ENCODE measurements at places on chromosomes 7 and 10. TPM values are rescaled to one million over a fixed set of nuclear protein-coding genes. Genes with fewer than 3 reads are reported as not detected.

- no peak overlapping the region for H3K4me3 ChIP-seq
- H3K36me3 ChIP-seq: no peaks in the 10 kb centered on the region
- DNase-seq: peak; percentile 64
- no peaks in the 10 kb centered on the region for H3K4me1 ChIP-seq
These were observed 30.6 kb downstream of the MYL10 start for GRCh38 chr7:101598422-101598985.

GRCh38 chr10:107144490-107144889 is 20.0 kb downstream of the SORCS1 start:
- no peaks in the 10 kb centered on the region for H3K27me3 ChIP-seq
- no peak for DNase-seq
- H3K27ac ChIP-seq: no peak overlapping the region
- H3K36me3 ChIP-seq: no peaks in the 10 kb centered on the region
- no peaks in the 10 kb centered on the region for H3K4me1 ChIP-seq

The ERCC6 gene
- total RNA-seq: 49.7 TPM

DNA sequence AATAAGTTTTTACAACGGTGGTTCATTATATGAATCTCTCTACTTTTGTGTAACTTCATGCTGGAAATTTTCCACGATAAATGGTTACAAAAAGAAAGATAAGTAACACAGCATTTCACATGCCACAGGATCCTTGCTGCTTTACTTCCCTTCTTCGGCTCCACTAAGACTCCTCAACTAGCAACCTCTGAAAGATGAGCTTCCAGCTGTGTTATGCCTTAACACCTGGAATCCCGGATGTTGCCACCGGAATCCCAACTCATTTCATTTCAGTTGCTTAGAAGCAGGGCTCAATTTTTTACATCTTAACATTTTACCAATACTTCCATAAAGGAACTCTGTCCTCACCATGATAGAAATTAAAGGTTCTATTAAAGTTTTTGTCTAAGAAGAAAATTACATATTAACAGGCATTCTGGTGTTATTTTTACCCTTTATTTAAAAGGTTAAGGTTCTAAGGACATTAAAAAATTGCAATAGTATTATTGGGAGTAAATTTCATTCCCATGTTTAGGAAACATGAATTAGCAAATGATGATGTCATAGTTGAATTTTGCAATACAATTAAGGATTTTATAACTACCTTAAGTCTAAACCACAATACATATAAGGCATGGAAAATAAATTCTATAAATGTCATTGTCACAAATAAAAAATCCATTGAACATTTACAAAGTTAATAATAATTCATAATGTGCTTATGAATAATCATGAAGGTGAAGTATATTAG is 57.1 kb upstream of the IL6 start:
- no peak overlapping the region for H3K27ac ChIP-seq
- peaks cover 79% of the 10 kb centered on the region for H3K4me1 ChIP-seq
- no peak overlapping the region for H3K4me3 ChIP-seq
- H3K27me3 ChIP-seq: no peaks in the 10 kb centered on the region
- no peak for DNase-seq

The GPER1 gene
- total RNA-seq: 0.37 TPM

The UPF2 gene
- 18.4 TPM for total RNA-seq

GRCh38 chr10:99431190-99431760 is 851 bp upstream of the GOT1 start:
- no peaks in the 10 kb centered on the region for H3K27me3 ChIP-seq
- peak; percentile 33 for DNase-seq
- peak overlapping the region; percentile 88 for H3K4me3 ChIP-seq
- H3K36me3 ChIP-seq: no peaks in the 10 kb centered on the region

DNA sequence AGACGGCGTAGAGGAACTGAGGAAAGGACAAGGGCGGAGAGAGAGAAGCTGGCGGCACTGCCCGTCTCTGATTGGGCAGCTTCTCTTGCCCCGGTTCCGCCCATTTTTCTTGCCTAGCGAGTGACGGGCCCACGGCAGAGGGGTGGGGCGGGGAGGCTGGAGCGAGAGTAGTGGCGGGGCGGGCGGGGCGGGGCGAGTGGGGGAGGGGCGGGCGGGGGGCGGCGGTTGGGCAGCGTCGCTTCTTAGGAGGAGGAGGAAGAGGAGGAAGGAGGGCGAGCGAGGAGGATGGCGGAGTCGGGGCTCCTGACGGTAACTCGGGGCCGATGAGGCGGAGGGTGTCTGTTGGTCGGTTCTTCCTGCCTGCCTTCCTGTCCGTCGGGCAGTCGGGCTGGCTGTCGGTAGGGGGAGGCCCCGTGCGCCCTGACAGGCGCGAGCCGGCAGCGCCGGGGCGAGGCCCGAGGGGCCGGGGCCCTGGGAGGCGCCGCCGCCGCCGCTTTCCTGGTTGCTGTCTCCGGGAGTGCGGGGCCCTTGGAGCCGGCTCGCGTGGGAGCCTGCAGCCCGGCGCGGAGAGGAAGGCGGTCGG is at the start of gene SHOC2:
Gene SHOC2 (plus strand): TSS at position 256 of the 583 bp plus-strand sequence. CDS start 44,755 bp downstream, outside the sequence.
- no peaks in the 10 kb centered on the region for H3K36me3 ChIP-seq
- H3K27me3 ChIP-seq: no peaks in the 10 kb centered on the region
- H3K27ac ChIP-seq: peak within 1 kb of the TSS; percentile 83
- DNase-seq: peak; percentile 46
- H3K4me3 ChIP-seq: peak within 1 kb of the TSS; percentile 92

The NT5C3A gene
- 43.8 TPM for total RNA-seq

The PCLO gene
- 2.6 TPM for total RNA-seq

DNA sequence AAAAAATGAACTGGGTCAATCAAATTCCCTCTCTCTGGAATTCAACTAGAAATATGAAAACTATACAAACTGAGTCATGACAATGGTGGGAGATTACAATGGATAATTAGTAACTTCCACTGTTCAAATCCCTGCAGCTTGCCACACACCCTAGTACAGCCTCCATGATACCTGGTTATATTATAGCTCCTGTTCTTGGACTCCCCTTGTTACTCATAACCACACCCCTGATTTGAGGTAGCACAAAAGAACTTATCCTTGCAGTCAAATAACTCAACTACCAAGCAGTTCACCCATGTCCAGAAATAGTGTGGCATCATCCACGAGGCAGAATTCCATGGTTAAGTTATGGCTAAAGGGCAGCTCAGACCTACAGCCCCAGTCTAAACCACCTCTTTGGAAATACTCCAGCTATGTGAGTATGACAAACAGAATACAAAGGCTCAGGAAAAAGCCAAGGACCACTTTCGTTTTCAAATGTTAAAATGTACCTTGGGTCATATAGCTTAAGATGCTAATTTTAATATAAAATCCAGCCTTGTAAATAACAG is 164.7 kb downstream of the CPEB3 start:
- no peak overlapping the region for H3K4me3 ChIP-seq
- no peak for DNase-seq
- H3K36me3 ChIP-seq: no peaks in the 10 kb centered on the region
- no peaks in the 10 kb centered on the region for H3K27me3 ChIP-seq

- no peak overlapping the region for H3K4me3 ChIP-seq
- peaks cover 18% of the 10 kb centered on the region for H3K36me3 ChIP-seq
- peaks cover 76% of the 10 kb centered on the region for H3K4me1 ChIP-seq
- no peaks in the 10 kb centered on the region for H3K27me3 ChIP-seq
These were observed 214.4 kb downstream of the FAM107B start for GRCh38 chr10:14560274-14560673.

The WNT16 gene
- not detected for total RNA-seq

The PCDH15 gene
- total RNA-seq: not detected

DNA sequence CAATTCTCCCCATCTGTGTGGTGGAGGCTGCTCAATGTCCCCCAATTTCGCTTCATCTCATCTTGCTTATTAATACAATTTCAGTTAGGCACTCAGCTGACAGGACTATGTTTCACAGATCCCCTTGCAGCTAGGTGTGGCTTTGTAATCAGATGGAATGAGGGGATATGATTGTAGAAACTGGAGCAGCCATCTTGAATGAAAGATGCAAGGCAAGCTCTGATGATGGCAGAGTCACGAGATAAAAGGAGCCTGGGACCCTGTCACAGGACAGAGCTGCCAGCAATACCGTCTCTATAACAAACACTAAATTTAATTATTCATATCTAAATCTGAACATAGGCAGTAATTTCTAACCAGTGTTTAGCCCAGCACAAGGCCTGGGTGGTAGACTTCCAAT is 991 bp upstream of the DLD start:
- peaks cover 29% of the 10 kb centered on the region for H3K4me1 ChIP-seq
- H3K36me3 ChIP-seq: peaks cover 23% of the 10 kb centered on the region
- peak overlapping the region; percentile 61 for H3K4me3 ChIP-seq
- H3K27me3 ChIP-seq: no peaks in the 10 kb centered on the region
- H3K27ac ChIP-seq: no peak overlapping the region

DNA sequence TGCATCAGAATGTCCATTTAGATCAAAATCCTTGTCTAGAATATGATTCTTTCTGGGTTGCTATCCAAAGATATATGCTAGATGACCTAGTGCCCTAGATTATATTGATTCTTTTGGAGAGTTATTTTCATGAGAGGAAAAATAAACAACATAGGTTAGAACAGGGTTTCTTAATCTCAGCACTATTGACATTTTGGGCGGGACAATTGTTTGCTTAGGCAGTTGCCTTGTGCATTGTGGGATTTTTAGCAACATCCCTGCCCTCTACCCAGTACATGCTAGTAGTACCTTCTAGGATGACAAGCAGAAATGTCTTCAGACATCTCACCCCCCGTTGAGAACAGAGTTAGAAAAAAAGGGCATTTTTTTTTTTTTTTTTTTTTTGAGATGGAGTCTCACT is 25.1 kb upstream of the LAMB1 start:
- H3K4me3 ChIP-seq: no peak overlapping the region
- H3K36me3 ChIP-seq: no peaks in the 10 kb centered on the region
- H3K27ac ChIP-seq: no peak overlapping the region
- DNase-seq: no peak
- peaks cover 20% of the 10 kb centered on the region for H3K4me1 ChIP-seq
- H3K27me3 ChIP-seq: no peaks in the 10 kb centered on the region

- H3K27me3 ChIP-seq: no peaks in the 10 kb centered on the region
- H3K4me1 ChIP-seq: peaks cover 60% of the 10 kb centered on the region
- H3K4me3 ChIP-seq: peak overlapping the region; percentile 12
- peak overlapping the region; percentile 75 for H3K27ac ChIP-seq
- peaks cover 29% of the 10 kb centered on the region for H3K36me3 ChIP-seq
These were observed 8.4 kb downstream of the LAMB1 start for GRCh38 chr7:107994421-107995030.

DNA sequence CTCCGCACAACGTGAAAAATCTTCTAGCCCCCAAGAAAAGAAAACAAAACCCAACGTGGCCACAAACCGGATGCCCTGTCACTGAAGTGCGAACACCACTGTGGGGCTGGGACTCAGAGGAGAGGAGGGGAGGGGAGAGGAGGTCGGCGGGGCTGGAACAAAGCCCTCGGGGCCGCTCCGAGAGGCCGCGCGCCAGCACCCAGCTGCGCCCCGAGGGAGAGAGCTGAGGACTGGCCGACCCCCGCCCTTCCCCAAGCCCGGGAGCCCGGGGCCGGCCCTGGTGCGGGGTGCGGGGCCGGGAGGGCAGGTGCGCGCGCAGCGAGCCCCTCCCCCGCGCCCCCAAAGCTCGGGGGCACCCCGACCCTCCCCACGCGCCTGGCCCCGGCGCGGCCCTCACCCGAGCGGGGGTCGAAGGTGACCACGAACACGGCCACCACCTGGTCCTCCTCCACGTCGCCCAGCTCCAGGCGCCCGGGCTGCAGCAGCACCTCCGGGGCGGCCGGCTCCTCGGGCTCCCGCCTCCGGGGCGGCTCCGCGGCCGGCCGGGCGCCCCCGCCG is 398 bp downstream of the DENND11 start:
- H3K36me3 ChIP-seq: no peaks in the 10 kb centered on the region
- no peaks in the 10 kb centered on the region for H3K27me3 ChIP-seq
- H3K4me3 ChIP-seq: peak overlapping the region; percentile 84
- peaks cover 18% of the 10 kb centered on the region for H3K4me1 ChIP-seq
- no peak for DNase-seq

DNA sequence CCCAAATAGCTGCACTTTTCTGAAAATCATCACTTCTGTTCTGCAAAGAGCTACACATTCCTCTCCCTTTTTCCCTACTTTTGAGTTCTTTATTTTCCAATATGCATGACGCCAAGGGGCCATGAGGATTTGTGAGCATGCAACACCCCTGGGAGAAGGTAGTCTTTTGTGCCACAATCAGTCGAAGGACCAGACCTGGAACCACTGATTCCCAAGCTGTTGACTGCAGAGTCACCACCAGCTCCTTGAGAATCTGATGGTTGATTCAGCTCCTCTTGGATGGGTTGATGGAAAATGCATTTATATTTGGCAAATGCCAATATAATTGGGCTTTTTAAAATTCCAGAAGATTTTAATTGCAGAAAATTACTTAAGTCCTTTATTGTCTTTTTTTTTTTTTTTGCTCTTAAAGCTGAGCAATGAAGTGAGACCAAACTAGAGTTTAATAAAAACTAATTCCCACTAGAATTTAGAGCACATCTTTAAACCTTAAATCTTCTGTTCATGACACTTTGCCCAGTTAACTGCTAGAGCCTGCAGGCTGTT is 554.1 kb downstream of the TNS3 start:
- no peaks in the 10 kb centered on the region for H3K36me3 ChIP-seq
- no peaks in the 10 kb centered on the region for H3K27me3 ChIP-seq
- H3K4me3 ChIP-seq: no peak overlapping the region
- H3K4me1 ChIP-seq: no peaks in the 10 kb centered on the region
- no peak for DNase-seq
